ENCODE measurements at places on chromosomes 4 and X. TPM values are rescaled to one million over a fixed set of nuclear protein-coding genes. Genes with fewer than 3 reads are reported as not detected.

DNA sequence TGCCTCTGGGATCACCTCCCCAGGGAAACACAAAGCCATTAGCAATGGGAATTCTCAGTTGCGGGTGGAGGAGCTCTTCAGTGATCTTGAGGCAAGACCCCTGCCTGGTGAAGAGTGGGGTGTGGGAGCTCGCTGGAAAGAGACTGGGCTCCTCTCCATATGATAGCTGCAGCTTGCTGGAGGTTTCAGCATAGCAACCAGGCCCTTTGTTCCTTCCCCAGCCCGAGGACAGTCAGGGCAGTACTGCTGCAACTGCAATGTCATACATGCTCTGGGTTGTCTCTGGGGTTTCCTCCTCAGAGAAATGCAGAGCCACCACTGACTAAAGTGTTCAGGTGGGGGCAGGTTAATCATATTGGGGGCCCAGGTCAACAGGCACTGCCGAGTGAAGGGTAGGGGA is 81.3 kb downstream of the ARHGAP24 start:
- DNase-seq = no peak

The RPS6KA6 gene
- total RNA-seq = 11.6 TPM

DNA sequence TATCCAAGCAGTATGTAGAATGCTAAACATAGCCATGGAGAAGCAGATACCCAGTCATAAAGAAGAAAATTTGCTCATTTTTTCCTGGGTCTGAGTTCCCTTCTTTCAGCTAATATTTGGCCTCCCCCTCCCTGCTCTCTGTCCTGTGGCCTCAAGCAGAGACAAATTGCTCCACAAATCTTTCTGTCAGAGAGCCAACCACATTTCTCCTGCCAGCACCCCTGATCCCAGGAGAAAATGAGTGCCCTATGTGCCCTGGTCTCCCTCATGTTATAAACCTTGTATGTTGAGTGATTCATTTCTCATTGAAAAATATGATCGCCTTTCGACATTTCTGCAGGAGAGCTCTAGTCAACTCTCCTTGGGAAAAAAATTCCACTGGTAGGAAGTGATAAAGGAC is 82.0 kb downstream of the TMEM156 start:
- no peak for DNase-seq

The UGT2B11 gene
- 0.50 TPM for total RNA-seq

DNA sequence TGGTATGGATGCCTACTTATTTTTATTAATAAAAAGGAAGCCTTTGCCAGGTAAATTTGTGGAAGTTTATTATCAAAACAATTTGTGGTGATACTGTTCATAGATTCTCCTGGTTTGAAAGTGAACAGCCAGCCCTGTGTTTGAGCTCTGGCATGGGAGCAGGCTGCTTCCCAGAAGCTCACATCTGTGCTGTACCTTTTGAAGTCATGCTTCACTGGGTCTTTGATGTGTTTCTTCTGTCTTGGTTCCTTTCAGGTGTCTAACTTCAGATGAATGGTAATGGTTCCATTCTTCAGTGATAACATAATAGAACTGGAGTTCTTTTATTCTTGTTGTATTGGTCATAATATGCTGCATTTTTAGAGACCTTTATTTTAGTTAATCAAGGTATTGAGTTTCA is 85.5 kb downstream of the BMPR1B start:
- no peak for DNase-seq

GRCh38 chr4:61195101-61195500 is 5.0 kb upstream of the ADGRL3 start:
- DNase-seq = no peak

DNA sequence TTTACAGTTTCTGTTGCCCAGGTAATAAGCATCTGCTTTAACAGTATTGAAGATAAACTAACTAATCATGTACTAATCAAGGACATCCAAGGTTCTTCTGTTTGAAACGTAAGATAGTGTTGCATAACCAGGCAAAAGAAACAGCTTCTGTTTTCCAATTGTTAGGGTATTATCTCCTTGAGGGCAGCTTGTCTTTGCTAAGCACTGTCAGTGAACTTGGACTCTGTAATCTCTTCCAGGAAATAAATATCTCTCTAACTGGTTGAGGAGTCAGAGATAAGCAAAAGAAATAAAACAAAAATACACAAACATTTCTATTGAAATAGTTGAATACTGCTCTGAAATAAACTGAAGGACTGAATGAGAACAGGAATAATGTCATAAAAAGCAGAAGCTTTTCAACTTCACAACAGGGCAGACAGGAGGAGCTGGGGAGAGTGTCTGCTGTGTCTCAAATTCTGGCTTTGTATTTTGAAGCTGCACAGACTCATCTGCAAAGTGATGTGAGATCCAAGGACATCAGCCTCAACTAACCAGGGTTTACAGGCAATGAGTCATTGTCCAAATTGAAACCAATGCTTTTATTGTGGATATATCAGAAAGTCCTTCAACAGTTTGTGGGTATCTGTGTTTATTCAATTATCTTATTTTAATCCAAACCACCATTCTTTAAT is 1253.0 kb upstream of the PCDH7 start:
- DNase-seq = no peak

The MBNL3 gene
- total RNA-seq = 46.2 TPM

GRCh38 chr4:7279902-7280301 is 87.6 kb downstream of the SORCS2 start:
- DNase-seq = no peak

The ERCC6L gene
- 1.6 TPM for total RNA-seq

DNA sequence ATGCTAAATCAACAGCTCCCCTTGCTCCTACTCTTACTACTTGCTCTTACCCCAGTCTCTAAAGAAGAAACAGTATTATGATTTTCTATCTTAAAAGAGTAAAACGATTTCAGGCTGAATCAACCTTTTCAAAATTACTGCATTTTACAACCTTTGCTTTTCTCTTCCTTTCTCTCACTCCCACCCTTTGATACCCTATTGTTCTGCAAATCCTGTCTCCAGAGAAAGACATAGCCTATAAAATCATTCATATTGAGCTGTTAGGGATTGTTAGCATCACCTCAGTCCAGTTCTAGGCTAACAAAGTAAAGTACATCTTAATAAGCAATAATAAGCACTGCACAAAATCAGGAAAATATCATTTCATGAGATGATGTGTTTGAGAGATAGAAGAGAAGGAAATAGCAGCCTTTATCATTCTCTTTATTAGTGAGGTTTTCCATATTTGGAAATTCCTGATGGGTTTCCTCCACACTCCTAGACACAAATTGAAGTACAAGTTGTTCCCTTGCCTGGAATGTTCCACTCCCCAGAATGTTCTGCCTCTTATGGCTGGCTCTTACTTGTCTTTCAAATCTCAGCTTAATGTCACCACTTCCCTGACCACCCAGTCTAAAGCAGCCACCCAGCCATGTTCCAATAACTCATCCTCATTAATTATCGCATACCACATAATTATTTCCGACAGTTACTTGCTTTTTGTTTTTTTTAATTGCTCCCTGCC is 219.7 kb downstream of the PALLD start:
- no peak for DNase-seq

DNA sequence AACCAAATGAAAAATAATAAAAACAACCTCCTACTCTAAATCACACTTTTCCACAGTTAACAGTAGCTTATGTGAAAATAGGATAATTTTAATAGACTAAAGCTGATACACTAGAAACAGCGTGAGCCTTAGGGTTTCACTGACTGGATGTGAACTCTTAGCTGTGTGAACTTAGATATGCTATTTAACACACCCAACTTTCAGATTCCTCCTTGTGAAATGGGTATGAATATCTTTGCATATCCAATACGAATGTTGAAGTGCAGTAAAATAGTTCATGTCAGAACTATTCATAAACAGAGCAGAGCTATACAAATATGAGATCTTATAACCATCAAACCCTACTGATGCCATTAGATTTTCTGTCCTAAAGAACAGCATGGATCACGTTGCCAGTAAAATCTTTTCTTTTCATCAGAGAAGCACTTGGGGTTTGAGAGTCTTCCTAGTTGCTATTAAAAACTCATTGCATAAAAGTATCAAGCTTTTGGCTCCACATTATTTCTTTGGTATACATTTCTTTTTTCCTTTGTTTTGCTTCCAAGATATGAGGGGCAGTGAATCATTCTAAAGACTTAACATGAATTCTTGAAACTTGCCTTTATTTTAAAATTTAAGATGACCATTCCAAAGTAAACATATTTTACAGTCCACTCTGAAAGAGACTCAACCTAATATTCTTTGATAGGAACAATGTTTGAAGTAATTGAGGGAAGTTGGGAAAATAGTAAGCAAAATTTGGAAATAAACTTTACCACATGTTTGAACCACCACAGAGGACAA is 102.4 kb downstream of the CPE start:
- DNase-seq = no peak

DNA sequence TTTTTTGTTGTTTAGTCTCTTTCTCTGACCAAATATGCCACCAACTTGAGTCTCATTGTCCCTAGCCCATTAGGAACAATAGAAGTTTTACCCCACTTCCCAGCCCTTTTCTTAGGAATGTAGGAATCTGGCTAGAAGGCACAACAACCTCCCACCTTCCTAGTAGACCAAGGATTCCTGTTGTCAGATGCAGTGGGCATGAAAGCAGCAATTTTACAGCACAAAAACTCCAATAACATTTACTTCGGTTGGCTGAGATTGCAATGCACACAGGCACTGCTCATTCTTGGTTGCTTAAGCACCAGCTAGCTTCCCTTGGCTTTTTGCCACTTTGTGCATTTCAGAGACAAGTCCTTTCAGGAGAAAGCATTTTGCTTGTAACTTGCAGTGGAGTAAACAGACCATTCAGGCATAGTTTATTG is 312.8 kb downstream of the TENM3 start:
- no peak for DNase-seq

The NUDT11 gene
- 1.7 TPM for total RNA-seq

GRCh38 chr4:87071401-87071800 is 136.6 kb downstream of the AFF1 start:
- no peak for DNase-seq

DNA sequence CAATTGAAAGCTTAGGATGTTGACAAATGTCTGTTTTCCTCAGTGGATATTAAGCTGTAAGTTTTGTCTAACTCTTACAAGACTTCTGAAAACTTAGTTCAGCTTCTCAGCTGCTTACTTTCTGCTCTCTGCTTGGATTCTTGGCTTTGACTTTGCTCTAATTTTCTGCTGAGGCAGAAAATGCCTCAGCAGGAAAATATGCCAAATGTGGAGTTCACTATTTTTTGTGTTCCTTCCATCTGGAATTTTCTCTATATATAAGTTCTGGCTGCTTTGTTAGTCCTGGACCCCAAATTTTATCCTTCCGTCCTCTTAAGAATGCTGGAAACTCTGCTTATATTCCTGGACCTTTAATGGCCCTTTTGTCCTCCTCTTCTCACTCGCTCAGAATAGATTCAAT is 352.6 kb upstream of the NWD2 start:
- no peak for DNase-seq

The TDO2 gene
- total RNA-seq = 0.67 TPM

Data from left colon (tissue), 2 donors.